SHP77 treated with DMSO at 0.1 percent for 48 hours (cell line): ENCODE measurements at places on chromosomes 2 and 18.

GRCh38 chr2:227377467-227378351, 1.4 kb downstream of the TM4SF20 start:
- DNase-seq: no peak

- DNase-seq: no peak
Measured at GRCh38 chr2:88603146-88603545, 24.1 kb downstream of the EIF2AK3 start.

DNA sequence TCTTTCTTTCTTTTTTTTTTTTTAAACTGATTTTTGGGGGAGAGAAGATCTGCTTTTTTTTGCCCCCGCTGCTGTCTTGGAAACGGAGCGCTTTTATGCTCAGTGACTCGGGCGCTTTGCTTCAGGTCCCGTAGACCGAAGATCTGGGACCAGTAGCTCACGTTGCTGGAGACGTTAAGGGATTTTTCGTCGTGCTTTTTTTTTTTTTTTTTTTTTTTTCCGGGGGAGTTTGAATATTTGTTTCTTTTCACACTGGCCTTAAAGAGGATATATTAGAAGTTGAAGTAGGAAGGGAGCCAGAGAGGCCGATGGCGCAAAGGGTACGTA, 587 bp downstream of the MEIS1 start:
- DNase-seq: no peak

DNA sequence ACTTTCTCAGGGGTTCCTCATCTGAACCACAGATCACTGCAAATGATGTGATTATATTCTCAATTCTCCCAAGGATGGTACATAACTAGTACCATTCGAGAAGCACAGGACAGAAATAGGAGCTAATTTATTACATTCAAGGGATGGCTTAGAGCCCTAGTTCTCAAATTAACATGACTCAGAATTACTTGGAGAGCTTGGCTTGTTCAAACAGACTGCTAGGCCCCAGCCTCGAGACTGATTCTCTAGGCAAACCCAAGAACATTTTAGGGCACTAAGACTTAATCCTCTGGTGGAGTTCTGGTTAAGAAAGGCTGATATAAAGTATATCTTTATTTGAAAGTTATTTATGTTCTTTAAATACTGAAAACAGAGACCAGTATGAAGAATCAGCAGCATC, 35.8 kb downstream of the HIBCH start:
- no peak for DNase-seq

- no peak for DNase-seq
Measured at GRCh38 chr2:238409341-238410199, 17.2 kb upstream of the ASB1 start.

DNA sequence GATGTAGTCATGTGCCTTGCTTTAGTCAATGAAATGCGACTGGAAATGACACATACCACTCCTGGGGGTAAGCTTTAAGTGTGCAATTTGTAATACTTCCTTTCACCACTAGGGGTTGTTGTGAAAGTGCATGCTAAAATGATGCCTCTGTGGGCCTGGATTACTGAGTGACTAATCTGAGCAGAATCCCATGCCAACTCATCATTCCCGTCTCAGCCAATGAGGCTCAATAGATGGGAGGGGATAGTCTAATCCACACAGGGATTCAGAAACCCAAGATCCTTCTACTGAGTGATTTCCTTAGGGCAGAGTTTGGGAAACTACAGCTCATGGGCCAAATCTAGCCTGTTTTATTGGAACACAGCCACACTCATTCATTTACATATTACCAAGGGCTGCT, 54.0 kb downstream of the HRH4 start:
- DNase-seq: no peak

GRCh38 chr18:35635170-35635569, 53.6 kb downstream of the GALNT1 start:
- DNase-seq: no peak

GRCh38 chr2:182301093-182301492, 125.7 kb downstream of the PDE1A start:
- no peak for DNase-seq
